Activated CD4-positive, alpha-beta T cell treated with anti-CD3 and anti-CD28 coated beads, Interleukin-2, amount 10 ng/mL, durations not matched to agents 7 days and 5 days (primary cell): ENCODE measurements at places on chromosomes 5 and 9.

GRCh38 chr5:91532281-91532680 is 149.2 kb upstream of the ARRDC3 start:
- DNase-seq: no peak

DNA sequence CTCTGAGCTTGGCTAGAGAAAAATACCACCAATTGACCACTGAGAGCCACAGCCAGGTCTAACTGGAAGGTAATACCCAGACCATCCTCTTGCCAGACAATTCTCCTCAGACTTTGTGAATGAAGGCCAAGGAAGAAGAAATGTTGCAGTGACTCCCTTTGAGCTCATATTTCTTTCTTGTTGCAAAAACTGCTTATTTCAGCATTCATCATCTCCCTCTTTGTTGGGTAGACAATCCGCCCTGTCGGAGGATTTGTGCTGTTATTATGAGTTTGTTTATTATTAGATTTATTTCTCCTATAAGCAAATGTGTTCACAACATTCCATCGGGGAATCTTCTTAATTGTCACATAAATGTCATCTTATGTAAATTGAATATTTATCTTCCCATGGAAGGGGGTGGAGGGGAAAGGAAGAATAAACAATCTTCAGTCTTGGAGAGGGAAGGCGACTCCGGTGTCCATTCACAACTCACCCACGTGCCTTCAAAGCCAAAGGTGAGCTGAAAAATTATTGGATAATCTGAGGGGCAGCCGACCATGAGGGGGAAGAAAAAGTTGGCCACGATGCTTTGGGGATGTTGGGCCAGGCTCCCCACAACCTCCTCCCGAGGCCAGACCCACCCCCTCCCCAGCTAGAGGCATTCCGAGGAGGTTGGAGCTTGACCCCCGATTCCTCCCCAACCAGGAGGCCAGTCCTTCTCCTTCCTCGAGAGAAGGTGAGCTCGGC is 1.8 kb upstream of the JADE2 start:
- no peak for DNase-seq

DNA sequence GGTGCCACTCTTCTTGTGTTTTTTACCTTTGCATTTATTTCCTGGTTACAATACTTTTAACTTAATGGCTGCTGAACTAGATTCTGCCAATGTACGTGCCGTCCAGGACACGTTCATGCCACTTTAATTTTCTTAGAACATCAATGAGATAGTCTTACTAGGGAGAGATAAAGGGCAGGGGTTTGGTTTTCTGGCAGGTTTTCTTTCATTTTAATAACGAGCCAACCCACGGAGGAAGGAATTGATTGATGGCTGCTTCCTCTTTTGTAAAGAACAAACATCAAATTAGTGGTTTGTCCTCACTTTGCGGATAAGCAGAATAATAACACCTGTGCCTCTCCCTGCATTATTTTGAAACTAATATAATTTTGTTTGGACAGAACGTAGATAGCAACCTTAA is 135.7 kb downstream of the DOCK8 start:
- no peak for DNase-seq

DNA sequence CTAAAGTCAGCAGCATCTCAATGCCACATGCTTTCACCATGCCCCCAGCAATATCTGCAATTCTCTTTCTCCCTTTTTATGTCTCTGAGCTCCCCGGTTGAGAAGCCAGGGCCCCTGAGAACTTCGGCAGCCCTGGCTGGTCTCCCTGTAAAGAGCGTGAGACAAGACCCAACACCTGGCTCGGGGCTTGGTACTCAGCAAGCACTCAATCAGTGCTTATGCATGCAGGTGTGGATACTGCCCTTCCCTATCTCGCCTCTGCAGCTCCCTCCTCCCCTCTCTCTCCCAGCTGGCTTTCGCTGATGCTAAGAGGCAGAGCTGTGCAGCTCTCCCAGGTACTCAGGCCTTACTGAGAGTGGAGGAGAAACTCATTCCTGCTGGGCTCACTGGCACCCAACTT is 41.7 kb upstream of the AKNA start:
- DNase-seq: no peak

- no peak for DNase-seq
Measured at GRCh38 chr5:150120062-150120441, 33.7 kb upstream of the CSF1R start.
